ENCODE measurements at places on chromosomes 13 and 19. TPM values are rescaled to one million over a fixed set of nuclear protein-coding genes. Genes with fewer than 3 reads are reported as not detected.

HCST gene
- total RNA-seq = 0.25 TPM

ERICH4 gene
- not detected for total RNA-seq

C19orf38 gene
- 0.11 TPM for total RNA-seq

PSG11 gene
- total RNA-seq = not detected

UBE2L5 gene
- total RNA-seq = not detected

ACTMAP gene
- total RNA-seq = 19.0 TPM

P2RY11 gene
- 7.0 TPM for total RNA-seq

Measured in A549 treated with DMSO at 1 μM for 4 hours (cell line).